ENCODE measurements at places on chromosomes 16 and 17.

DNA sequence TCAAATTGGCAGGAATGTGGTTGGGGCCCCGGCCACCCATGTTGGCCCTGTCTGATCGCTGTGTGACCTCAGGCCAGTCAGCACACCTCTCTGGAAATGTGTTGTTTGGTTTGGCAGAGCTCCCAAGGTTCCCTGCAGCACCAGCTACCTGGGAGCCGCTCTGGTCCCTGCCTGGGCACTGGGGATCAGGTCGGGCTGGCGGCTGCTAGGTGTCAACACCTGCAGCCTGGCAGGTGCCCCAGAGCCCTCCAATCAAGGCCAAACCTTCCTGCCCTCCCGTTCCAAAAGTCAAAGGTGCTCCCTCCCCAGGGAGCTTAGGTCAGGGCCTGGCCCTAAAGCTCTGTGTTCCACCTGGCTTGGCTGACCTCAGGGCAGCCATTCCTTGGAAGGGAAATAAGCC, 55.9 kb downstream of the ZDHHC7 start:
- DNase-seq, result no peak

- peak; percentile 50 for DNase-seq
These were observed 20.4 kb upstream of the WDR45B start for GRCh38 chr17:82668631-82669099.

- DNase-seq, result no peak
These were observed 8.4 kb downstream of the PIMREG start for GRCh38 chr17:6452471-6453266.

GRCh38 chr16:53896722-53897121, 192.8 kb downstream of the FTO start:
- DNase-seq, result no peak

DNA sequence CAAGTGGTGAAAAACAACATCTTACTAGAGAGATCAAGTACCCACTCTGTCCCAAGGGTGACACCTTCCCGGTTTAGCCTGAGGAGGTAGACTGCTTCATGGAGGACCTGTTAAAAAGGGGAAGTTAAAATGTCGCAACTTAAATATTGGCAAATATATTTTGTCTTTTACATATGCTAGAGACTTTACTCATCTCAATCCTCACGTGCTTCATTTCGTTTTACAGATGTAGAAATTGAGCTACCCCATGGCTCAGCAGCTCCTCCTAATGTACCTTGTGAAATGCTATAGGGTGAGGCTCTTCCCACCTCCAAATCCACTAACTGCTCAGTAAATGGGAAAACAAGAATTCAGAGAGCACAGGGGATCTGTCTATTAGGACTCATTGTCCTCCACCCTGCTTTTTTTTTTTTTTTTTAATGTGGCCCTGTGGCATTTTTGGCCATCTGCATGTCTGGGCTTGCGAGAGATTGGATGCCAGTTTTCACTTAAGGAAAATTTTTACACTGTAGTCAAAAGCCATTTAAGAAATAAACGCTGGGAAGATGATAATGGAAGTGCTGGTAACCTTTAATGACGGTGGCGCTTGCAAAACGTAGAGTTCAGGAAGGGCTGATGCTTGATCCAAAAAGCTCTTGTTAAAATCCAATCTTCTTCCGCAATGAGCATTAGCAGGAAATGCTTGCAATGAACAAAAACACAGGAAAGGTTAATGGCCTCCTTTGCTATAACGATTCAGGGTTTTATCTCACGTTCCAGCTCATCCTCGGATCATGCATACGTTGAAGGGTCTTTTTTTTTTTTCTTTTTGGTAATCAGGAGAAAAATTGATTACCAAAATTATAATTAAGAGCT, 39.8 kb downstream of the HSBP1 start:
- no peak for DNase-seq

GRCh38 chr17:48757524-48757961, 29.0 kb upstream of the HOXB13 start:
- DNase-seq, result peak; percentile 38

GRCh38 chr16:62732092-62732491, 695.9 kb upstream of the CDH8 start:
- no peak for DNase-seq
